ENCODE measurements at places on chromosomes 7 and 10. TPM values are rescaled to one million over a fixed set of nuclear protein-coding genes. Genes with fewer than 3 reads are reported as not detected.
A peak's percentile ranks its signal among the peaks of the same experiment; 100 is the strongest.

The CNPY1 gene
- total RNA-seq = not detected

The ITGA8 gene
- 14.8 TPM for total RNA-seq

The OR9A2 gene
- not detected for total RNA-seq

- no peaks in the 10 kb centered on the region for H3K27me3 ChIP-seq
- DNase-seq = peak; percentile 84
- H3K36me3 ChIP-seq = peaks cover 12% of the 10 kb centered on the region
- H3K27ac ChIP-seq = peak overlapping the region; percentile 99
- H3K4me1 ChIP-seq = peaks cover 27% of the 10 kb centered on the region
Measured at GRCh38 chr10:75209921-75210281, 695 bp upstream of the VDAC2 start.

GRCh38 chr10:110006358-110007160 is 1.2 kb upstream of the ADD3 start:
- DNase-seq = no peak
- H3K27ac ChIP-seq = peak overlapping the region; percentile 92
- H3K4me1 ChIP-seq = peaks cover 29% of the 10 kb centered on the region
- H3K36me3 ChIP-seq = no peaks in the 10 kb centered on the region
- H3K27me3 ChIP-seq = no peaks in the 10 kb centered on the region
- H3K4me3 ChIP-seq = no peak overlapping the region

- H3K4me3 ChIP-seq = no peak overlapping the region
- no peaks in the 10 kb centered on the region for H3K27me3 ChIP-seq
- no peaks in the 10 kb centered on the region for H3K4me1 ChIP-seq
- DNase-seq = no peak
- H3K27ac ChIP-seq = no peak overlapping the region
Measured at GRCh38 chr7:129739427-129739826, 127.9 kb downstream of the NRF1 start.

DNA sequence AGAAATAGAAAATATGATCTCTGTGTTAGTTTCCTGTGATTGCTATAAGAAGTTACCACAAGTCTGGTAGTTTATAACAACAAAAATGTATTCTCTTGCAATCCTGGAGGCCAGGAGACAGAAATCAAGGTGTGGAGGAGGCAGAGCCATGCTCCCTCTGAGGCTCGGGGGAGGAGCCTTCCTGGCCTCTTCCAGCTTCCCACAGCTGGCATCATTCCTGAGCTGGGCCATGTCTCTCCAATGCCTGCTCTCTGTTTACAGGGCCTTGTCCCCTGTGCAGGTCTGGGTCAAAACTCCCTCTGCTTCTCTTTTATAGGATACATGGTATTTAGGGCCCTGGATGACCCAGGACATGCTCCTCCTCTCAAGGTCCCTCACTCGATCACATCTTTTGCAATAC is 81.3 kb upstream of the RET start:
- H3K4me1 ChIP-seq = no peaks in the 10 kb centered on the region
- no peaks in the 10 kb centered on the region for H3K36me3 ChIP-seq

GRCh38 chr7:66950763-66951162 is 29.7 kb downstream of the TMEM248 start:
- H3K27me3 ChIP-seq = no peaks in the 10 kb centered on the region
- H3K27ac ChIP-seq = no peak overlapping the region
- no peaks in the 10 kb centered on the region for H3K4me1 ChIP-seq
- DNase-seq = no peak
- H3K36me3 ChIP-seq = peaks cover 70% of the 10 kb centered on the region

- no peak overlapping the region for H3K4me3 ChIP-seq
- H3K4me1 ChIP-seq = no peaks in the 10 kb centered on the region
- H3K27me3 ChIP-seq = no peaks in the 10 kb centered on the region
- no peak for DNase-seq
- no peak overlapping the region for H3K27ac ChIP-seq
- H3K36me3 ChIP-seq = no peaks in the 10 kb centered on the region
Measured at GRCh38 chr10:59093461-59093860, 83.0 kb upstream of the PHYHIPL start.

DNA sequence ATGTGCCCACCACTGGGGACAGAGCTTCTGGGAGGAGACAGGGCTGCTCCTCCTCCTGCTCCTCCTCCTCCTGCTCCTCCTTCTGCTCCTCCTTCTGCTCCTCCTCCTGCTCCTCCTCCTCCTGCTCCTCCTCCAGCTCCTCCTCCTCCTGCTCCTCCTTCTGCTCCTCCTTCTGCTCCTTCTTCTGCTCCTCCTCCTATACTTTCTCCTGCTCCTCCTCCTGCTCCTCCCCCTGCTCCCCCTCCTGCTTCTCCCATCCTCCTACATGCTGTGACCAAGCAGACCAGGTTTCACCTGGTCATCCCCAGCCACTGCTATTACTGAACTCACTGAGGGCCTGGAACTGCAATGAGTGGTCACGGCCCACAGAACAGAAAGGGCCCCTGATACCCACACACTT is 154.0 kb upstream of the PPP2R2D start:
- H3K27me3 ChIP-seq = no peaks in the 10 kb centered on the region
- no peaks in the 10 kb centered on the region for H3K4me1 ChIP-seq
- H3K36me3 ChIP-seq = no peaks in the 10 kb centered on the region
- H3K4me3 ChIP-seq = no peak overlapping the region
- no peak for DNase-seq

- H3K27me3 ChIP-seq = peaks cover 78% of the 10 kb centered on the region
- H3K36me3 ChIP-seq = no peaks in the 10 kb centered on the region
- no peak for DNase-seq
- H3K4me1 ChIP-seq = peaks cover 32% of the 10 kb centered on the region
- H3K27ac ChIP-seq = no peak overlapping the region
Measured at GRCh38 chr7:27155816-27156507, 513 bp downstream of the HOXA7 start.

DNA sequence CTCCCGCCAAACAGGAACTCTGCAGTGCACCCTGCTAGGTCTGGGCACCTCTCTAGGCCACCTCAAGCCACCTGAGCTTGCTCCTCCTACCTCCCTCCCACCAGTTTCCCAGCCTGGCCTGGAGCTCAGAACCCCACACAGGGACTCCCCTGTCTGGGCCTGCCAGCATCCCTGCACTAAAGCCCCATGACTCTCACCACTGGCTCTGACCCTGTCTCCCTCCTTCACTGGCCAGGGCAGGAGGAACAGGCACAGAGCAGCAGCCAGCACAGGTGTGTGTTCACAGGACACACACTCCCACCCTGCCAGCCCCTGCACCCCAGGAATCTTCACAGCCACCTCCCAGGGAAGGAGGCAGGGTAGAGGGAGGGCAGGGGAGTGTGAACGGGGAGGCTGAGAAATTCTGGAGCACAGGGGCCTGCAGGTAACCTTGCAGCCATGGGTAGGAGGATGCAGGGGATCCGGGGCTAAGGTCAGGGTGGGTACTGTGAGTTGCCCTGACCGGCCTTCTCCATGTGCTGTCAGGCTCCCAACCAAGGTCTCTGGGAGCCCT is 13.9 kb upstream of the ANTXRL start:
- H3K4me3 ChIP-seq = no peak overlapping the region
- DNase-seq = no peak
- no peak overlapping the region for H3K27ac ChIP-seq
- no peaks in the 10 kb centered on the region for H3K4me1 ChIP-seq
- no peaks in the 10 kb centered on the region for H3K36me3 ChIP-seq
- no peaks in the 10 kb centered on the region for H3K27me3 ChIP-seq

GRCh38 chr10:121296881-121297585 is 301.2 kb downstream of the FGFR2 start:
- no peak overlapping the region for H3K4me3 ChIP-seq
- no peaks in the 10 kb centered on the region for H3K36me3 ChIP-seq

DNA sequence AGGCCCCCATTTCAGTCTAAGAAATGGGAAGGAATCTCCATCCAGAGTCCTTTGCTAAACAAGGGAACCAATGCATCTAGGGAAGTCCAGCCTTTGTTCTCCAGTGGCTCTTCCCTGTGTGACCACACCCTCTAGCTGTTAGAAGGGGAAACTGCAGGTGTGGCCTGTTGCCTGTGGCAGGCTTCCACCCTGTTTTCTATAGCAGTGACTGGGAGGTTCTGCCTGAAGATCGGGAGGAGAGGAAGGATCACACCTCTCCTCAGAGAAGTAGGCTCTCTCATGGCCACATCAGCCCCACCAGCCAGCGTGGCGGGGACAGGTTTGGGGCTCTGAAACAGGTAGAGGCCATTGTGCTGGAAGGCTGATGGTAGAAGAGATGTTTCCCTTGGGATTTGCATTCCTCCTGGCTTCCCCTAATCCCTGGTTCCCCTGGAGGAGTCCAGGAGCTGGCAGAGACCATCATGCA is 47.7 kb upstream of the TRIM8 start:
- H3K4me3 ChIP-seq = no peak overlapping the region
- H3K27me3 ChIP-seq = no peaks in the 10 kb centered on the region
- H3K36me3 ChIP-seq = no peaks in the 10 kb centered on the region
- DNase-seq = peak; percentile 60
- peaks cover 51% of the 10 kb centered on the region for H3K4me1 ChIP-seq

GRCh38 chr10:122798704-122799231 is 46.9 kb downstream of the CUZD1 start:
- H3K4me3 ChIP-seq = no peak overlapping the region
- no peak overlapping the region for H3K27ac ChIP-seq
- no peaks in the 10 kb centered on the region for H3K4me1 ChIP-seq
- no peak for DNase-seq

DNA sequence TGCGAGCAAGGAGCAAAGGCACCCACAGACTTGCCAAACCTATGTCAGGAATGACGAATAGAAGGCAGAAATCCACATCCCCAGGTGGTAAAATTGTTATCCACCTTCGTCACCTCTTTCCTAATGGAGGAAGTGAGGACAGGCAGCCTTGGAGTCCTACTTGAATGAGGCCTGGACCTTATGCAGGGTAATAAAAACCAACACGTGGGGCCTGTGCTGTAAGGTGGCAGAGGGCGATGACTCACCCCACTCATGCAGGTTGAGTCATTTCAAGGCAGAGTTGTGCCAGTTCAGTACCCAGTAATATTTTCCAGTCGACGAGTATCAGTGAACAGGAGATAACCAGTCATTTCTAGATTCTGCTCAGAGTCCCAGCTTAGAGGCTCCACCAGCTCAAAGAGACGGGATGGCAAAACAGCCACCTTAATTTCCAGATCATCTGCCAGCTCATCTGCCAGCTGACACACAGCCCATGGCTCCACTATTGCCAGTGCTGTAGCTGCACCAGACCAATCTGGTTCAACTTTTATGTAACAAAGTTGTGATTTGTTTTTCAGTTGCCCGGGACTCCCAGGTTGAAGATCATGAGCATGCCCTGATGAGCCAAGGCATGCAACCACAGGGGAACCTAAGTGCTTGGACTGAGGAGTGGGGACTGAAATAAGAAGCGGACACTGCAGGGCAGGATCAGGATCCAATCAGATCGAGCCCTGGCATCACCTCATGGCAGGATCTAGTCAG is 176.2 kb upstream of the ITGB1 start:
- no peaks in the 10 kb centered on the region for H3K27me3 ChIP-seq
- no peak overlapping the region for H3K4me3 ChIP-seq
- peak; percentile 75 for DNase-seq
- H3K4me1 ChIP-seq = no peaks in the 10 kb centered on the region

DNA sequence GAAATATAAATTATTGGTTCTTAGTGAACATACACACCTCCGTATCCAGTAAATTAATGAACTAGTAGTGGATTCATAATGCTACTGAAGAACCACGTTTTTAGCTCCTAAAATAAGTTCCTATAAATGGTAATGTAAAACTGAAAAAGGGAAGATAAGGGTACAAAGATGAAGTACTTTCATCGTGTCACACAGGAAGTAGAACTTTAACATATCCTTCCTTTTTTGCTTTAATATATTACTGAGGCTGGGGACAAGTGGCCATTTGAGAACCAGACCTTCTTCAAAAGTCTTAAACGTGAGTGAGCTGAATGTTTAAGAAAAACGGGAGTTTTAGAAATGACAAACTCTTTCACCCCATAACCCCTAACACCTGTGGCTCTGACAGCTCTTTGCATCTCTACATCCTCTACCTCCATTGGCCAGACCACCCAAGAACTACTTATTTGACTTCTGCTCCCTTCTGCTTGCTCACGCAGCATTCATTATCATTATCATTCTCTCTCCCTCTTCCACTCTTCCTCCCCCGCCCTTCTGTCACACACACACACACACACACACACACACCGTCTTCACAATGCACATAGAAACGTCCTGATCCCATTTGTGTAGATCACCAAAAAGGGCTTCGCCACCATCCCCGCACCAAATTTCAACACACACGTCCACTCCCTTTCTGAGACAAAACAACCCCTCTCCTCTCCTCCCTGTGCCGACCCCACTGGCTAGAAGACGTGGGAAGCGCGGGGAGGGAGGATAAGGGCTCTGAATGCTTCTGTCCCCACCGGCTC is 677 bp downstream of the SKAP2 start:
- no peaks in the 10 kb centered on the region for H3K36me3 ChIP-seq
- no peak for DNase-seq
- peak overlapping the region; percentile 77 for H3K27ac ChIP-seq
- H3K27me3 ChIP-seq = no peaks in the 10 kb centered on the region
- peaks cover 4% of the 10 kb centered on the region for H3K4me1 ChIP-seq

DNA sequence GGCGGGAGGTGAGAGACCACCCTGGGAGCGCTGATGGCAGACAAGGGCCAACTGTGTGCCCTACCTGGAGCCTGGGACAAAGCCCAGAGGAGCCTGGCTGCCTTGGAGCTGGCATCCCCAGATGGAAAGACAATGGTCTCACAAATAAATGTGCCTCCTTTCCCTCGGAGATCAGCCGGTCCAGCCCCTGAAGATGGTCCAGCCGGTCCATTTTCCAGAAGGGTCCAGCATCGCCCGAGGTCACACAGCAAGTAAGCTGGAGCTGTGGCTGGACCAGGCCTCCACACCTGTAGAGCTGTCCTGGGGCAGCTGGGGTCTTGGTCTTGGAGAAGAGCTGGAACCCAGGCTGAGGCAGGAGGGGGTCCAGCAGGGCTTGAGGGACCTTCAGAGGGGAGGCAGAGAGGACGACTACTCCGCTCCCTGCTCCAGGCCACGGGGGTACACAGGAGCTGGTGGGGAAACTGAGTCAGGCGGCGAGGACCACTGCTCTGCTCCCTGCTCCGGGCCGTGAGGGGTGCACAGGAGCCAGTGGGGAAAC is 3.6 kb downstream of the ELFN1 start:
- H3K27me3 ChIP-seq = peaks cover 9% of the 10 kb centered on the region
- no peaks in the 10 kb centered on the region for H3K36me3 ChIP-seq
- no peak overlapping the region for H3K4me3 ChIP-seq
- no peak overlapping the region for H3K27ac ChIP-seq

DNA sequence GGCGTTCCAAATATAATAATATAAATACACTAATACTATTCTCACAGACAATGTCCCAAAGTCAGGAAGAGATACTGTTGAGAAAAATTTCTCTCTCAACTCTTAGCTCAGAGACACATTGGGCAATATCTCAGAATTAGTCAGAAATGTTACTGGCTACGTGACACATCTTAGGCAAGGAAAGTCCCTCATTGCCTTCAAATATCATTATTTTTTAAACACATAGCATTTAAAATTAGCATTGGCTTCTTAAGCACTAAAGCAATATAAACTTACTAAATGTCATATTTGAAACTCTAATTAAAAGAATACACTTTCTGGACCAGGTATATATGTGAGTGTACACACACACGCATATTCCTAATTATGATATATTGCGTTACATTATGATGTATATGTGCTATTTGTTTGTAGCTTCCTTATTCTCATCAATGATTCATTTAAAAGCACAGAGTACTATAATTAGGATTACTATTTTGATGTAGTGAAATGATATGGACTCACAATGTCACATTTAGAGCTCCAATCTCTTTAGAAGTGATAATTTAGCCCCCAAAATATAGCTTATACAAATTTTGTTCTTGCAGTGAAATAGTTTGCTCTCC is 255.8 kb downstream of the TWIST1 start:
- no peak overlapping the region for H3K4me3 ChIP-seq
- no peaks in the 10 kb centered on the region for H3K36me3 ChIP-seq
- DNase-seq = no peak
- no peaks in the 10 kb centered on the region for H3K27me3 ChIP-seq

Measured in thyroid gland (tissue), 4 donors.